ENCODE measurements at places on chromosomes 1 and 21.

DNA sequence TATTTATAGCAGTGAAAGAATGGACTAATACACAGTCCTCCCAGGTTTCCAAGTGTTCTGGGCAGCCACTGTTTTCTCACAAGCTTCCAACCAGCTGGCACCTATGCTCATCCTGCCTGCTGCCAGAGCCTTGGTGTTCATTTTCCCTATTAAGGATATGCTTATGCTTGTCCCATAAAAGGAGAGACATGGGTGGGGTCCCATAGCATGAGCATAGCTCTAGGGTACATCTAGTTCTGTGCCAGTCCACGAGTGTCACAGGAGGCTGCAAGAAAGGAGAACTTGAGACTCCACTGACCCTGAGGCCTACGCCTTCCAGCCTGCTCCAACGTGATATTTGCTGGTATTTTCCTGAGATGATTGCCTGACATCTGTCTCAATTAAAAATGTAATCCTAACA lies 192.4 kb upstream of the PTGFR start:
- no peak for DNase-seq

GRCh38 chr1:232788235-232788872 lies 16.9 kb upstream of the MAP10 start:
- DNase-seq, result no peak

- no peak for DNase-seq
These were observed 121.8 kb upstream of the ERG start for GRCh38 chr21:38619992-38620479.

DNA sequence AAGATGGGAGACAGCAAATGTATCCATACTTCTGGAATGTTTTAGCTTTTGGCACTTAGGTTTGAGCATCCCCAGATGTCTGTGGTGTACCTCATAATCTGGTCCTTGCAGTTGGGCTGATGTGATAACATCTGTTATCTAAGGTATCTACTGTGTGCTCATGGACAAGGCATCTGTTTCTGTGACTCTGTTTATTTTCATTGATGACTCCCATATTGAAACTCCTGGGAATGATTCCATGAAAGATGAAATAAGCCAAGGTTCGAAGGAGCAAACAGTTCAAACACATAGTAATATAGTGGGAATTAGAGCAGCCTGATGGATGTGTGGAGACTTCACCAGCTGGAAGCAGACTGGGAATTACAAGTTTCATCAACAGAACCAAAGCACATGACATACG lies 20.7 kb upstream of the TRIM45 start:
- DNase-seq, result no peak

GRCh38 chr1:50422946-50423669 lies at the start of gene DMRTA2:
Gene DMRTA2, minus strand, starts transcription at chr1:50423443. Its CDS starts 1,907 bp downstream, at chr1:50421536.
- DNase-seq, result no peak

Data from left renal pelvis (tissue), 4 donors.